ENCODE measurements at places on chromosomes 7 and 10.

DNA sequence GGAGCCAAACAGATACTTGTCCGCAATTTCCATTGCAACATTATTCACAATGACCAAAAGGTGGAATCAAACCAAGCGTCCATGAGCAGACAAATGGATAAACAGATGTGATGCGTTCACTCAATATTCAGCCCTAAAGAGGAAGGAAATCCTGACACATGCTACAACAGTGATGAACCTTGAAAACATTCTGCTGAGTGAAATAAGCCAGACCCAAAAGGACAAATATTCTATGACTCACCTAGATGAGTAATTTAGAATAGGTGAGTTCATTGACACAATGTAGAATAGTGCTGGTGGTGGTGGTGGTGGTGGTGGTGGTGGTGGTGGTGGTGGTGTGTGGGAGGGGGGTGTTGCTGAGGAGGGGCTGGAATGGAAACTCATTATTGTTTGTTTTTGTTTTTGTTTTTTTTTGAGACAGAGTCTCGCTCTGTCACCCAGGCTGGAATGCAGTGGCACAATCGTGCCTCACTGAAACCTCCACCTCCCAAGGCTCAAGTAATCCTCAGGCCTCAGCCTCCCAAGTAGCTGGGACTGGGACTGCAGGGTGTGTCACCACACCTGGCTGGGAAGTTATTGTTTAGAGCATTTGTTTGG, 28.6 kb downstream of the SMKR1 start:
- DNase-seq = no peak

GRCh38 chr7:141157138-141157765, 83.4 kb downstream of the TMEM178B start:
- DNase-seq = no peak

DNA sequence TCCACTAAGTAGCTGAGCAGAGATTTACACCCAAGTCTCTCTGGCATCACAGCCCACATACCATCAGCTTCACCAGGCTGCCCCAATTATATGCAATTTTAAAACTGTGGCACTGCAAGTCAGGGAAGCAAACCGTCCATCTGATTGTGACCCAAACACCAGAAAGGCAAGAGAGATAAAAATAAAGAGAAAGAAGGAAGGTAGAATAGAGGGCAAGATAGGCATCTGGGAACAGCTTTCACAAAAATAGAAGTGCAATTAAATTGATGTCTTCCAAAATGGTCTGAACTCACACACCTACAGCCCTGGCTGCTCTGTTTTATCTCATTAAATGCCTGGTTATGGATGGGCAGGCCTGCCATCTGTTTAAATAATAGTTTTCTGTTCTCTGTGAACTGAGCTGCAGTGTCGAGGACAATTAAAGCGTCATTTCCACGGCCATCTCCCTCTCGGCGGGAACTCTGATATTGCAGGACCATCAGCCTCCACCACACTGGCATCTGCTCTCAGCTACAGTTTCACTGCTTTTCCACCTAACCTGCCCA, 509.1 kb downstream of the INHBA start:
- DNase-seq = no peak

DNA sequence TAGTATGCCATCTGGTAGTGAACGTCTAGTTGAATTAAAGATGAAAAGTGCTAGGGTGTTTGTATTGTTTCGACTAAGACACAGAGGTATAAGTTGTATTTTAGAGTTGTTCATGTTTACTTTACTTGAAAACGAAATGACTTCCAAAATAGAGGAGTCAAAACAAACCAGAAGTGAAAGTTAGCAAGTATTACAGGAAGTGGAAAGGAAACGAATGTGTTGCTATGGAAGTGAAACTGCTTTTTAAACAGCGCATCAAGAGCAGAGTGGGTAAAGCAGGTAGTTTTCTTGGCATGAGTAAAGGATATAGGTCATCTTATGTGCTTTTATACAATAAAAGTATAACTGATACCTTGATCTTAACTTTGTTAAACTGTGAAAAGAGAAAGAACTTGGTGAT, 20.0 kb upstream of the GALNTL5 start:
- no peak for DNase-seq

DNA sequence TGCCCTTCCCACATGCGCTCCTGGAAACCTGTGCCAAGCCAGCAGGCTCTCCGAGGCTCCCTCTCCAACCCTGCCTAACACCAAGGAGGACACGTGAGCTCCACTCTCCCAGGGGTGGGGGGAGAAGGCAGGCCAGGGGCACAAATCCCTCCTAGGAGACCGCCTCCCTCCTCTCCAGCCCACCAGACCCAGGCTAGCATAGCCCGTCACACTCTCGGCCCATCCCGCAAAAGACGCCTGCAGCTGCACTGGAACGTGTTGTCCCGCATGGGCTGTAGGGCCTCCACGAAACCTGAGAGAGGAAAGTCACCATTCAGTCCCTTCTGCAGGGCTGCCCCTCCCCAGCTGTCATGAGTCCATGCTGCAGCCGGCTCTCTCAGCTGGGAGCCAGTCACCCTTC, 126.3 kb downstream of the MAD1L1 start:
- DNase-seq = no peak

- DNase-seq = no peak
These were observed 223.6 kb downstream of the MDFIC start for GRCh38 chr7:115145512-115145911.

- DNase-seq = no peak
These were observed 71.5 kb downstream of the ZNF92 start for GRCh38 chr7:65444899-65445823.

GRCh38 chr10:127283017-127283416, 86.6 kb upstream of the INSYN2A start:
- DNase-seq = no peak

DNA sequence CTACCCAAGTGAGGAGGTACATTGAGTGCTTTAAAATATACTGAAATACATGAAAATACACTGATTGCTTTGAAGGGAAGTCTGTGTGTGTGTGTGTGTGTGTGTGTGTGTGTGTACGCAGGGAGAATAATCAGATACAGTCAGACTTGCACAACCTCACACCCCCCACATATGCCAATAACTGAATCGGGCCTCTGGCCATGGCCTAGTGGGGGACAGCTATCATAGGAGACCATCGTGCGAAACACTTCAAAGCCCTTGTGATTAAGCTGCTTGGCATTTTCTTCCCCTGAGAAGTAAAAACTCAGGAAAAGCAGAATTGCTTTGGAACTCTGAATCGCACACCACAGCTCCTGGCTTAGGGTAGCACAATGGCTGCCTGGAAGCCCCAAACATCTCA, 135.1 kb downstream of the C10orf105 start:
- no peak for DNase-seq

DNA sequence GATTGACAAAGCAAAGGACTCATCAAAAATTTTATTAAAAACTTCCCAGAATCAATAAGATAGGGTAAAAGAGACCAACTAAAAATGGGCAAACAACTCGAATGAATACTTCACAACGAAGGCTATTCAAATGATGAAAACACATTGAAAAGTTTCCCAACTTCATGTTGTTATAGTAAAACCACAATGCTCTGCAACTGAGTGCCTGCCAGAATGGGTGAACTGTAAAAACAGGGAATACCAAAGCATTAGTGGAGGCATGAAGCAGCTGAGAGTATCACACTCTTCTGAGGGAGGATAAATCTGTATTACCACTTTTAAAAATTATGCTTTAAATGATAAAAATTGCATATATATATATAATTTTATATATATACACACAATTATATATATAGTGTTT, 1214.7 kb downstream of the SORCS3 start:
- no peak for DNase-seq

GRCh38 chr7:138979226-138979979, 1.8 kb downstream of the KIAA1549 start:
- DNase-seq = no peak

DNA sequence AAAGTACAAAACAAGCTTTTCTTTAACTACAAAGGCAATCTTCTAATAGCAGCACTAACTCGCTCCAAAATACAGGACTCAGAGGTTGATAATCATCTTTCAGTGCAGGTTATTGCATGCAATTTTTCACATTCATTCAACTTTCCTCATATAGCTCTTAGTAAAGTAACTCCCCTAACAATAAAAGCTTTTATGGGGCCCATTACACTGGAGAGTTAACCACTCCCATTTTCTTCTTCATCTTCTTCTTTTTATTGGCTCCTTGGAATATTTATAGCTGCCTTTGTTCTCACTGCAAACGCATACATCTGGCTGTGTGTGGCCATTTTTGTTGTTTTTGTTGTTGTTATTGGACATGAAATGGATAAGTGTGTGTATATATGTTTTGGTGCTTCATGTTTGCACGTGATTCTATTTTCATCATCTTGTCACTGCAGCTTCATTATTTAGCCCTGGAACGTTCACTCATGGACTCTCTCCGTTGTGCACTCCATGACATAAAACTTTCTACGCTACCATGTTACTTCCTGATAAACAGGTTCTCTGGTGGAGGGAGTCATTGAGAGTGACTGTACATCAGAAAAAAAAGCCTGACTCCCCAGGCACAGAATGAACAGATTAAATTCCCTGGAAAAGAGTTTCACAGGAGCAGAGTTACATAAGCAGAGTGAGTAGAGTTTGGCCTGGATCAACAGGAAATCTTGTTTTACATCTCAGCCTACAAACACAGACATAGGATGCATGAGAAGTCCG, 236.4 kb upstream of the SP4 start:
- no peak for DNase-seq

DNA sequence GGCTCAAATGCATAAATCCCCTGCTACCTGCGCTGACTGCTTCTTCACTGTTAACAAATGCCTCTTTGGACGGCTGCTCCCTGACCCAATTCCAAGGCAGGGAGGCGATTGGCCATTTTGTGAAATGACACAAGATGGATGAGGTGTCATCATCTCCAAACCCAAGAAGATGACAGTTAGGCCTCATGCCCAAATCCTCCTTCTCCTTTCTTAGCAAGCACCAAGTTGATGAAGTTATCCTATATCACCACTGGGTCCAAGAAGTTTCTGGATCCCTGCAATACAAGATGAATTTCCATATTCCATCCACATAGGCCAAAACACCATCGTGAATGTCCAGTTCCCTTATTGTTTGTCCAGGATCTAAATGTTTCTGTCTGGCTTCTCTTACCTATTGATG, 98.5 kb upstream of the RAB11FIP2 start:
- no peak for DNase-seq

- DNase-seq = no peak
These were observed 96.4 kb downstream of the ARHGAP12 start for GRCh38 chr10:31832261-31832660.

DNA sequence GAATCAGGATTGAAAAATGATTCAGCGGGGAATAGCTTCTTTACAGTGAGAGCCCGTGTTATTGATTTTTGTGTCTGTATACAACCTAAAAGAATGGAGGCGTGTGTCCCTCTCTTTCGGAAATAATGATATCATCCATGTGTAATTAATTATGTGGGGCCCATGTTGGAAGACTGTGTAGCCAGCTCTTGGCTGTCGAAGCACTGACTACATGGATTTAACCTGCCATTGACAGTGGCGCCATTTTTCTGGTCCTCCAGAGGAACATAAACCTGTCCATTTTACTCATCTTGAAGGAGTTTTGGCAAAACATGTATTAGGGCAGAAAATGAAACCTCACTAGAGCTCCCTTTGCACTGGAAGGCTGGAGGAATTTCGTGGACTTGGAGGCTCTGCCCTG, 119.6 kb downstream of the ITIH5 start:
- DNase-seq = no peak

GRCh38 chr7:4233146-4233545, 448.9 kb upstream of the FOXK1 start:
- no peak for DNase-seq

DNA sequence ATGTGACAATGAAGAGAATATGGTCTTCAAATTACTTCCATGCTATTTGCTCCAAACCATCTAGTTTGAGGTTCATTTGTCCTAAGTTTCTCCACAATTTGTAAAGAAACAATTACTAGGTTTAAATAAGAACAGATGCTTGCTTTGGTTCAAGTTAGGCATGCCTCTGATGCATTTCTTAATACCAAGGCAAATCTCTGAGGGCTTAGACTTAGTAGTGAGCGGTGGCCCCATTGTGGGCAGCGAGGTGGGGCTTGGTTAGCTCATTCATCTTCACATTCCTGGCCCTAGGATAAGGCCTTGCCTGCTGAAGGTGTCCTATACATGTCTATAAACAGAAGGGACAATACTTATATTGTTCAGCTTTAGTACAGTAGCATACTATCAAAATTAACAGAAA, 52.4 kb upstream of the RHEB start:
- no peak for DNase-seq

GRCh38 chr7:56019501-56019900, 31.7 kb downstream of the PSPH start:
- DNase-seq = no peak

DNA sequence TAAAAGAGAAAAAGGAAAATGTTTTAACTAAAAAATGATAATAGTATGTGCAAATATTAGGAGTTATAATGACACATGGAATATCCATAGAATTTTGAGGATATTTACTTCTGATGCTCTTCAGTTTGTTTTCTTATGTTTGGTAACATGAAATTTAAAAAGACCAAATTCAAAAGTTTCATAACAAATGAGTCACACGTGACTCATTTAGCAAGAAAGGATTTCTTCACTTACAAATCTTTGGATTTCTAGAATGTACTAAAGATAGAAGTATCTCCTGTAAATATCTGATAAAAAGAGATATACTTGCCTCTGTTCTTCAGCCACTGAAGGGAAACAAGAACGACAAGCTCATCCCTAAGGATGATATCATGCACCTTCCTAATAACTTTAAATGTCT, 774.5 kb upstream of the LRRTM3 start:
- DNase-seq = no peak

DNA sequence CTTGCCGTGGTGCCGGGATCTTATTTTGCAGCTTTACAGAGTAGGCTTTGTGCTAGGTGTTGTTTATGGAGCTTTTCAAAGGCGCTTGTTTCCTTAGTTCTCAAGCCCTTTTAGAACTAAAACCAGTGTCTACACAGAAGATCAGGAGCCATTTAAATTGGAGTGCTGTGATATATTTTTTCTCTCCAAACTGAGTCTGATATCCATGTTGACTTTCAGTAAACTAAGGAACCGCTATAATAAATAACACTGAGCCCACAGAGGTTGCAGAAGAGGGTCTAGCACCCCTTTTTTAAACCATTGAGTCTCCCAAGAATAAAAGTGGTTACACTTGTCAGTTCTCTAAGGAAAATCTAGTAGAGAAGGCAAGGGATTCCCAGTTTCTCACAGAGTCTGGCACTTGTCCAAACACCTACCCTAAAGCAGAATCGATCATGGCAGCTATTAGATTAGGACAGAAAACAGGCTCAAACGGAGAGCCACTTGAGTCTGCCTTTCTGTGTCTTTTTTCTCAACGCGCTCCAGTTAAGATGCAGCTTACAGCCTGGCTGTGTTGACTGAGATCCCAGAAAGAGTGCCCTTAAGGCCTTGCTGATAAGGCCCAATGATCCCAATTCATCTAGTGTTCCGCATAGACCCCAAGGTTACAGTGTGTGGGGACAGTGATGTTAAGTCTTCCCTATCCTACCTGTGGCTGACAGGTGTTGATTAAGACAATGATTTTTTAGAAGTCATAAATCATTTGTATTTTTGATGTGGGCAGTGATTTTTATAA, 804 bp downstream of the TMEM106B start:
- DNase-seq = no peak

- no peak for DNase-seq
These were observed 1.4 kb downstream of the CAV1 start for GRCh38 chr7:116525913-116526861.

All from iPS DF 6.9 (cell line).